ENCODE measurements at places on chromosomes 5 and 9.

DNA sequence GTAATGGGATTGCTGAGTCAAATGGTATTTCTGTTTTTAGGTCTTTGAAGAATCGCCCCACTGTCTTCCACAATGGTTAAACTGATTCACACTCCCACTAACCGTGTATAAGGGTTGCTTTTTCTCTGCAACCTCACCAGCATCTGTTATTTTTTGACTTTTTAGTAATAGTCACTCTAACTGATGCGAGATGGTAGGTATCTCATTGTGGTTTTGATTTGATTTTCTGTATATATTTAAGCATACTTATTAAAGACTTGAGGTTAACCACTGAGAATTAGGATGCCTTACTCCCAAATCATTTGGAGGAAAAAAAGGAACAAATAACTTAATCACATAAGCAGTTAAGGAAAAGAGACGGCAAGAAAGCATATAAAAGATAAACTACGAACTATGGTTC, 181.6 kb upstream of the FST start:
- DNase-seq = no peak

DNA sequence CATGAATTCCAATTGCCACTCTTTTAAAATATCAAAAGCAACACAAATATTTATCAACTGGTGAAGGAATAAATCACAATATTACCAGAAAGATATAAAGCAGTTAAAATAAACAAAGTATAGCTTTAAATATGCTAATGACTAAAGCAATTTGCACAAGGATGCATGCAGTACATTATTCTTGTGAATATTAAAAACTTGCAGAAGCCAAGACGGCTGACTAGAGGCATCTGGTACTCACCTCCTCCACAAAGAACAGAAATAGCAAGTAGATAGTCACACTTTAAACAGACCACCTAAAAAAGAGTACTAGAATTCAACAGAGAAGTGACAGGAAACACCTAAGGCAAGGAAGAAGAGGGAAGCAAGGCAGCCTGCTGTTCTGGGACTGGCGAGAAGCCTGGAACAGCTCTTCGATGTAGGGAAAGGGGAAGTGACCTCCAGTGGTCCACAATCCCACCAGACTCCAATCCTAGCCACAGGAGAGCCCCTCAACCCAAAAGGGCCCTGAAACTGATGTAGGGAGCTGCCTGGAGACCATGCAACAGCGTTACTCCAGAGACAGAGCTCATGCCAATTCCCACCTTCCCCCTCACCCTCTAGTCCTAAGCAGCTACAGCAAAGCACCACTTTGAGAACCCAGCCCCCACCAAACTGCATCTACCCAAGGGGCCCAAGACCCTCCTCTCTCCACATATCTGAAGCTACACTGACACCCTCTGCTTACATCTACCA, 86.3 kb downstream of the LPAR1 start:
- no peak for DNase-seq

- no peak for DNase-seq
Measured at GRCh38 chr9:122207096-122207495, 21.7 kb downstream of the LHX6 start.

GRCh38 chr5:150540615-150541396, 32.9 kb downstream of the NDST1 start:
- DNase-seq = no peak

DNA sequence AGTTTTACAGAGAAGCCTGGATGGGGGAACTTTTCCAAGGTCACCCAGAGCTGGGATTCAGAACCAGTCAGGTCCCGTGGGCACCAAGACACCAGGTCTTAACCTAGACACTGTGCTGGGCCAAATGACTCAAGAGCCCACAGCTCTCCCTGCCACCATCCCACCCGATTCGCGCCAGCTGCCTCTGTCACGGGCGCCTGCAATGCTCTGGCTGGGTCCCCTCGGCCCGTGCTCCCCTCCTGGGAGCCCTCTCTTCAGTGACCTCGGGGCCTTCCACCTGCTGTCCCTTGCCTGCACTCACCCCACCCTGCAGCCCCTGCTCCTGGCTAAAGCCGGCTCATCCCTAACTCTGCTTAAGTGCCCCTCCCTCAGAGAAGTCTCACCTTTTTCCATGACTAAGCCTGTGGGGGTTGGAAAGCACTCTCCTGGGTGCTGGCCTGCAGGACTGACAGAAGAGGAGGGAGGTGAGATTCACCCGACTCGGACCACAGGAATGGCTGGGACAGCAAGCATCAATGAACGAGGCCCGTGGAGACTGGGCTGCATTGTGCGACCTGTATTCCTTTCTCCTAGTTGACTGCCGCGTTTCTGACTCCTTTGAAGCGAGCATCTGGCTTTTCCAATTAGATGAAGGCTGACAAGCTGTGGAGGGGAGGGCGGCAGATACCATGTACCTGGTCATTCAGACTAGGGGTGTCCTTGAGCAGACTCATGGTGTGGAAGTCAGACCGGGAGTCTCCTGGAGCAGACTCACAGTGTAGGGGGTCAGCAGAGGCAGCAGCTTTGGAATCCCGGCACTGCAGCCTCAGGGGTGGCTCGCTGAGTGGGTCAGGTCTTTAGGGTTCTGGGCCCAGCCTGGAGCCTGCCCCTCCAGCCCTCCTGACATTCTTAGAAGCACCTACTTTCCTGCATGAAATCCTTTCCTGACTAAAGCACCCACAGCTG, 5.8 kb upstream of the IL4 start:
- DNase-seq = no peak

- DNase-seq = no peak
Measured at GRCh38 chr9:123120131-123120530, 86.7 kb downstream of the GPR21 start.

- DNase-seq = no peak
Measured at GRCh38 chr9:93054758-93055704, 3.5 kb upstream of the SUSD3 start.
